ENCODE measurements at places on chromosomes 1 and 21. TPM values are rescaled to one million over a fixed set of nuclear protein-coding genes. Genes with fewer than 3 reads are reported as not detected.

DNA sequence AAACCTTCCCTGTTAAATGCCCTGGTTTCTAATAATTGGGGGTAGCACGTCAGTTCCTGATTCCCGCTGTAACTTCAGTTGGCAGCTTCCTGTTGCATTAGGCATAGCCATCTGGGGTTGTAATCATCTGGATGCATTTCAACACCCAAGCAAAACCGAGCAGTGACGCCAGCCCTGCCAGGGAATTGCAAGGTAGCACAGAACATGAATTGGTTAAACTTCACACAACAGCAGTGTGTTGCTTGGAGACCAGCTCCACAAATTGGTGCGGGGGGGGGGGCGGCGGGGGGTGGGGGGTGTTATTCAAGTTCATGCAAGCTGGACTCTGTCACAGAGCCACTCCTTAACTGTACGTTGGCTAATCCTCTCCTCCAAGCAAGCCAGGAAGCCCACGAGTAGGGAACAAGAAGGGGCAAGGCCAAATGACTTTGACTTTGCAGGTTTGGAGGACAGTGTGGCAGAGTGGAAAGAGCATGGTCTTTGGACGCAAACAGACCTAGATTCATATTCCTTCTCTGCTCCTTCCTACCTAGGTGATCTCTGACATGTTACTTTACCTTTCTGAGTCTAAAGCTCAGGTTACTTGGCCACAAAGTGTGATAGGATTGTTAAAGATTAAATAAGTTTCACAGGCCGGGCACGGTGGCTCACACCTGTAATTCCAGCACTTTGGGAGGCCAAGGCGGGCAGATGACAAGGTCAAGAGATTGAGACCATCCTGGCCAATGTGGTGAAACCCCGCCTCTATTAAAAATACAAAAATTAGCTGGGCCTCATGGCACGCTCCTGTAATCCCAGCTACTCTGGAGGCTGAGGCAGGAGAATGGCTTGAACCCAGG, 4.7 kb downstream of the LAX1 start:
- DNase-seq: peak; percentile 94
- H3K4me3 ChIP-seq: no peak overlapping the region
- H3K27ac ChIP-seq: peak overlapping the region; percentile 15
- H3K27me3 ChIP-seq: no peaks in the 10 kb centered on the region
- H3K36me3 ChIP-seq: no peaks in the 10 kb centered on the region

DNA sequence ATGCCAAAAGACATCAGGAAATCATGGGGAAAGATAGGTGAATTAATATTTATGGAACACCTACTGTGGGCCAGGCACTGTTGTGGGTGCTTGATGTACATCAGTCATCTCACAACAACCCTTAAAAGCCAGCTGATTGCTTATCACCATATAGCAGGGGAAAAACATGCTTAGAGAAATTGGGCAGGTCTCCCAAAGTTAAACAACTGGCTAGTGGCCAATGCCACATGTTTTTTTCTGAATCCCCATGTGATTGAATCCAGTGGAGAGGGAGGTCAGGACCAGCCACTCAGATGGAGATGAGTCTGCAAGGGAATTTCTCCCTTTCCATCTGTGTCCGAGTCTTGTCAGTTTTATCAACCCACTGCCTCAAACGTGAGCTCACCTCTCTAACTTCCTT, 33.5 kb downstream of the UTP25 start:
- H3K27me3 ChIP-seq: peaks cover 3% of the 10 kb centered on the region
- H3K4me3 ChIP-seq: no peak overlapping the region
- peaks cover 8% of the 10 kb centered on the region for H3K4me1 ChIP-seq
- H3K36me3 ChIP-seq: no peaks in the 10 kb centered on the region
- DNase-seq: no peak

DNA sequence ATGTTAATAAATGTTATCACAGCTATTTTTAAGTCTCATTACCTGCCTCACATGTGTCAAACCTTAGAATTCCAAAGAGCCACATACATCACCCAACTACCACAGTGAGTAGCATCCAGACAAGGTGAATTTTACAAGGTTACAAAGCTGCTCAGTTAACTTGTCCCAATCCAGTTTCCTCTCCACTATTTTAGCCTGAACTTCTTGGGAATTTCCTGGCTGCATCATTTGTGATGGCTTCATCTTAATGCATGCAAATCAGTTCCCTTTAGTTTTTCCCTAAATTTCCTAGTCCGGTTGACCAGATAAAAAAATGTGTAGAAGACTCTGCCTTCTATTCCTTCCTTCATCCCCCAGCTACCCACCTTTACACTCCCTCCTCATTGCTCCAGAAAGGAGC, 597 bp upstream of the TRAF3IP3 start:
- no peaks in the 10 kb centered on the region for H3K36me3 ChIP-seq
- DNase-seq: no peak
- no peak overlapping the region for H3K27ac ChIP-seq

GRCh38 chr1:69794831-69795230, 227.1 kb downstream of the LRRC7 start:
- no peak for DNase-seq
- no peak overlapping the region for H3K27ac ChIP-seq
- no peaks in the 10 kb centered on the region for H3K27me3 ChIP-seq
- no peak overlapping the region for H3K4me3 ChIP-seq
- H3K36me3 ChIP-seq: no peaks in the 10 kb centered on the region

GRCh38 chr1:246308533-246309075, 198.5 kb downstream of the SMYD3 start:
- no peak overlapping the region for H3K4me3 ChIP-seq
- H3K27ac ChIP-seq: no peak overlapping the region
- DNase-seq: no peak
- no peaks in the 10 kb centered on the region for H3K27me3 ChIP-seq
- H3K4me1 ChIP-seq: no peaks in the 10 kb centered on the region

DNA sequence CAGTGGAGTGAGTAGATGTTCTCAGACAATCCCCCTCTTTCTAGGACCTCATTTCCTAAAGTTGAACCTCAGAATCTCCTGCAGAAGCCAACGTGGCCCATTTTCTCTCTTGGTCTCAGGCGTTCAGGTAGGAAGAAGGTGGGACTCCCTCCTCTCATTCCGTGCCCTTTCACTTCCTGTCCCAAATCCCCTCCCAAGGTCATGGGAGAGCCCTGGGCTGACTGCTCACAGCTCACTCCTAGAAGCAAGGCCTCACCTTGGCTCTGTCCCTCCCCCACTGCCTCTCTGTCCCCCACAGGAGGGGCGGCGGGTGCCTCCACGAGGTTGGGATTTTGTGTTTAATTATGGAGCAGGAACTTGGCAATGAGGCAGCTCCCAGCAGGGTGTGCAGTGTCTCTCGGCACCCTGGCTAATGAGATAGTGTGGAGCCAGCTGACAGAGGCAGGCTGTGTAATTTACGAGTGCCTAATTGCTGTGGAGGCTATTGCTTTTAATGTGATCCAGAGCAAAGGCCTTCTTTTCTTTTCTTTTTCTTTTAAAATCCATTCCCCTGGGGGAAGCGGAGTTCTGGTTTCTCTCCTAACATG, 9.1 kb upstream of the CDK18 start:
- peak overlapping the region; percentile 50 for H3K27ac ChIP-seq
- H3K36me3 ChIP-seq: no peaks in the 10 kb centered on the region
- peaks cover 8% of the 10 kb centered on the region for H3K4me1 ChIP-seq
- H3K27me3 ChIP-seq: no peaks in the 10 kb centered on the region
- H3K4me3 ChIP-seq: no peak overlapping the region

- H3K4me1 ChIP-seq: no peaks in the 10 kb centered on the region
- H3K36me3 ChIP-seq: no peaks in the 10 kb centered on the region
- H3K27me3 ChIP-seq: no peaks in the 10 kb centered on the region
- H3K27ac ChIP-seq: no peak overlapping the region
Observed at GRCh38 chr1:69246710-69247109, 321.0 kb upstream of the LRRC7 start.

- no peaks in the 10 kb centered on the region for H3K36me3 ChIP-seq
- H3K4me1 ChIP-seq: no peaks in the 10 kb centered on the region
- no peak overlapping the region for H3K27ac ChIP-seq
- no peaks in the 10 kb centered on the region for H3K27me3 ChIP-seq
Observed at GRCh38 chr21:31988492-31989290, 115.9 kb downstream of the HUNK start.

- no peak overlapping the region for H3K4me3 ChIP-seq
- no peaks in the 10 kb centered on the region for H3K27me3 ChIP-seq
- H3K27ac ChIP-seq: peak overlapping the region; percentile 66
- no peak for DNase-seq
- peaks cover 6% of the 10 kb centered on the region for H3K36me3 ChIP-seq
Observed at GRCh38 chr1:228177721-228178710, 12.4 kb downstream of the IBA57 start.

- peaks cover 9% of the 10 kb centered on the region for H3K4me1 ChIP-seq
- no peak overlapping the region for H3K27ac ChIP-seq
Observed at GRCh38 chr21:38920631-38921398, 115.1 kb downstream of the ETS2 start.

DNA sequence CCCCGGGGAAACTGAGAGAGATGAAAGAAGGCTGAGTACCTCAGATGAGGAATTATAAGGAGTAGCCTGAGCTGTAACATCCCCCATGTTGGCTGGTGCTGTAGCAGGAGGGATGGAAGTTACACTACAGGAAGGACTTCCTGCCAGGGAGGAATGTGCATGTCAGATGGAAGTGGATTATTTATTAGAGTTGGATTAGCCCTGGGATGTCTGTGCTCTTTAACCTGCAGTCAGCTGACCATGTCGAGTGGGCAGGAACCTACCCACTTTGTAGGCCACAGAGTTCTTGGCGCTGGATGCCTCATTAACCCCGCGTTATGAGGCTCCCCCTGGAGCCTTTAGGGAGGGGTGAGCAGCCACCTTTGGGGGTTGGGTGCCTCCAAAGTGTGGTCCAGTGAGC, 757 bp upstream of the SEMA4A start:
- no peak for DNase-seq
- no peaks in the 10 kb centered on the region for H3K36me3 ChIP-seq
- no peak overlapping the region for H3K27ac ChIP-seq
- H3K27me3 ChIP-seq: peaks cover 9% of the 10 kb centered on the region
- H3K4me1 ChIP-seq: no peaks in the 10 kb centered on the region
- no peak overlapping the region for H3K4me3 ChIP-seq

DNA sequence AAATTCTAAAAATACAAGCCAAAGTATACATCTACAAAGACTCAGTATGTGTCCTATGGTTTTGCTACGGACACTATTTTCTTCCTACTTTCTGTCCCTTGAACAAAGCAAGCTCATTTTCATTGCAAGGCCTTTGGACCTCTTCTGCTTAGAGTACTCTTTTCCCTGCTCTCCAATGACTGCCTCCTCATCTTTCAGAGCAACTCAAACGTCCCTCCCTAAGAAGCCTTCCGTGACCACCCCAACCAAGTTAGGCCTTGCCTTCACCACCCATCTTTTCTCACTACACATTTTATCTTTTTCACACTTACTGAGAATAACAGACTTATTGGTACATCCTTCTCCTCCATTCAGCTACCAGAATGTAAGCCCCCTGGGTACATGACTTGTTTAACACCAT, 39.9 kb downstream of the ENAH start:
- H3K36me3 ChIP-seq: no peaks in the 10 kb centered on the region
- no peaks in the 10 kb centered on the region for H3K27me3 ChIP-seq
- peak overlapping the region; percentile 53 for H3K27ac ChIP-seq
- peaks cover 21% of the 10 kb centered on the region for H3K4me1 ChIP-seq

- H3K4me1 ChIP-seq: no peaks in the 10 kb centered on the region
- no peak for DNase-seq
- H3K36me3 ChIP-seq: no peaks in the 10 kb centered on the region
- no peak overlapping the region for H3K27ac ChIP-seq
- no peak overlapping the region for H3K4me3 ChIP-seq
Observed at GRCh38 chr1:84164567-84165021, 20.5 kb downstream of the PRKACB start.

GRCh38 chr1:199685369-199685768, 342.1 kb upstream of the NR5A2 start:
- no peak for DNase-seq
- no peaks in the 10 kb centered on the region for H3K36me3 ChIP-seq
- H3K27ac ChIP-seq: no peak overlapping the region
- H3K27me3 ChIP-seq: no peaks in the 10 kb centered on the region
- H3K4me3 ChIP-seq: no peak overlapping the region

FCGR1A gene
- total RNA-seq: 25.8 TPM

CHAF1B gene
- 3.4 TPM for total RNA-seq

CNR2 gene
- 0.46 TPM for total RNA-seq

SMPDL3B gene
- 16.5 TPM for total RNA-seq

HMCN1 gene
- total RNA-seq: 149 TPM

PDE4B gene
- total RNA-seq: 10.0 TPM

ANKRD65 gene
- 54.2 TPM for total RNA-seq

SV2A gene
- total RNA-seq: 2.3 TPM
